Activated CD4-positive, alpha-beta T cell treated with anti-CD3 and anti-CD28 coated beads, Interleukin-2, Interleukin-6, amounts not matched to agents 100 ng/mL and 50 ng/mL, durations not matched to agents 16 hours and 8 hours (primary cell): ENCODE measurements at places on chromosomes 4 and X.

DNA sequence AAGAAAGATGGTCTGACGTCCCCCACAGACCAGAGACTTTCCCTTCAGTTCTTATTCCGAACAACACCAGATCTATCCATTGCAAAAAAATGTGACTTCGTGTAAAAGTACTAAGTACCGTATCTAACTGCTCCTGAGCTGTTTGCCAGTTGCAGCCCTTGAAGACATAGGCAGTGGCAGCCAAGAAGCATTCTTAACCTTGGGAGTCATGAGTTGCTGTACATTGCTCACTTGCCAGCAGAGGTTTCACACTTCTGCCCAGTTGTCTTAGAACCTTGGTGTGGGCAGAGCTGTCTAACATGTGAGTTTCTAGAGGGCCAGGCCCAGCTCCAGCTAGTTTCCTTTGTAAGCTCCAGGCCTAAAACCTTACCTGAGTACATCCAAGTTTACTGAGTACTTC, 10.5 kb upstream of the CHRDL1 start:
- DNase-seq: no peak

- DNase-seq: no peak
Measured at GRCh38 chr4:69995526-69996016, at the start of gene STATH. Gene STATH, plus strand, starts transcription at chr4:69995966. Its CDS starts 2,472 bp downstream, at chr4:69998438.

DNA sequence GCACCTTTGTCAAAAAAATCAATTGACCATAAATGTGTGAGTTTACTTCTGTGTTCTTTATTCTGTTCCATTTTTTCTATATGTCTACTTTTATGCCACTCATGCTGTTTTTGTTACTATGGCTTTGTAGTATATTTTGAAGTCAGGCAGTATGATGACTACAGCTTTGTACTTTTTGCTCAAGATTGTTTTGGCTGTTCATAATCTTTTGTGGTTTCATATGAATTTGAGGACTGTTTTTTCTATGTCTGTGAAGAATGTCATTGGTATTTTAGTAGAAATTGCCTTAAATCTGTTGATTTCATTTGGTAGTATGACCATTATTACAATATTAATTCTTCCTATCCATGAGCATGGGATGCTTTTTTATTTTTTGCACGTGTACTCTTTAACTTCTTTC, 346.8 kb downstream of the PPP3CA start:
- no peak for DNase-seq

- DNase-seq: peak; percentile 36
Measured at GRCh38 chr4:121072224-121073003, at the start of gene NDNF. Gene NDNF, minus strand, starts transcription at chr4:121072535. Its CDS starts 26,698 bp downstream, at chr4:121045837.

GRCh38 chr4:56612282-56612681, 68.8 kb downstream of the HOPX start:
- no peak for DNase-seq

GRCh38 chrX:3252744-3253143, 93.7 kb downstream of the MXRA5 start:
- DNase-seq: no peak

DNA sequence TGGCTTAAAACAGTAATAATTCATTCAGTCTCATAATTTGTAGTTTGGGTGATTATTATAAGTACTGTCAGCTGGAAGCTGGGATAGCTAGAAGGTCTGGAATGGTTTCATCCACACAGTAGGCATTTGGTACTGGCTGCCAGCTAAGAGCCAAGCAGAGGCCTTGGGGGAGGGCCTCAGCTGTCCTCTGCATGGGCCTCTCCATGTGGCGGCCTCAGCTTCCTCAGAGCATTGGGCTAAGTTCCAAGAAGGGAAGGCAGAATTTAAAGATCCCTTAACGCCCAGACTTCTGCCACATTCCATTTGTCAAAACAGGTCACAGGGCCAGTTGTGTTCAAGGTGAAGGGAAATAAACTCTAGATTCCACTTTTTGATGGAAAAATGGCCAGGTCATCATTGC, 93.3 kb downstream of the NEUROG2 start:
- no peak for DNase-seq

DNA sequence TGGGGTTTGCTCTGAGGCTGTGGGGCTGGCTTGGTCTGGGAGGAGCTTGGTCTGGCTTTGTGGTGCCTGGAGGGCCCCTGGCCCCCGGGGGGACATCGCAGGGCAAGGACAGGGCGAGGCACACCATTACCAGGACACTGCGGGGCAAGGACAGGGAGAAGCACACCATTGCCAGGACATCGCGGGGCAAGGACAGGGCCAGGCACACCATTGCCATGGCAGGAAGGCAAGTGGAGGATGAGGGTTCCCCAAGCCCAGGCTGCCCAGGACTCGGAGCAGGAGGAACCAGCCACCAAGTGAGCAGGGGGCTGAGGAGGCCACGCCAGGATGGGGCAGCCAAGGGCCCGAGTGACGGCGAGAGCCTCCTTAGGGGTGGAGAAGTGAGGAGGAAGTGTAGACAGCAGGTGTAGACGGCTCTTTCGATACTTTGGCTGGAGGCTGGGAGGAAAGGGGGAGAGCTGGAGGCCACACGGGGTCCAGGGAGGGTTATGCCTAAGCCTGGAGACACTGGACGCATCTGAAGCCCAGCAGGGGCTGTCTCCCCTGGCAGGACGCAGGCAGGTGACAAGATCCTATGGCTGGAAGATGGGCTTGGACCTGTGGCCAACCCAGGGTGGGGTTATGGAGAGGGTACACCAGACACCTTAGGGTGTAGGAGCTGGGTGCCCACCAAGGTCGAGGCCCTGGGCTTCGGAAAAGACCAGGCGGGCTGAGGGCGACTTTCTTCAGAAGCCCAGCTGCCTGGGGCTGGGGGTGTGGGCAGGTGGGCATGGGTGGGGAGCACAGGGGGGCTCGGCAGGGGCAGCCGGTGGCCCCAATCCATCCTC, 7.3 kb downstream of the NKX1-1 start:
- no peak for DNase-seq

GRCh38 chrX:28787206-28787605, 200.0 kb downstream of the IL1RAPL1 start:
- DNase-seq: no peak

DNA sequence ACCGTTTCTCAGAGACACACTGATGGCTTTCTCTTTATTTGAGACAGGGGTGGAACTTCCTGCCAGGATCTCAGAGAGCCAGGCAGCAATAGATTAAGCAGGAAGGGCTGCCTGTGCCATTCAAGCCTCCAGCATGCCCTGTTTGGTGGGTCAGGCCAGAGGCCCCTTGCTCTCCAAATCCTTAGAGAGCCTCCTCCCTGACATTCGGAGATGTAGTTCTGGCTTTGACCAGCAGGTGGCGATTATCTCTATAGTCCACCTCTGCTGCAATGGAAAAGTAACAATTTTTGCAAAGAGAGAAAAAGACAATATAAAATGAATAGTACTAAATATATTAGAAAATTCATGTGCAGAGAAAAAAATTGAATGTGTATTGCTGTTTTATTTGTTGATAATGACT, 93.9 kb downstream of the NXF2B start:
- peak; percentile 71 for DNase-seq

GRCh38 chr4:153954654-153955053, 165.8 kb upstream of the SFRP2 start:
- no peak for DNase-seq

- no peak for DNase-seq
Measured at GRCh38 chrX:117969328-117969727, 147.3 kb downstream of the KLHL13 start.

DNA sequence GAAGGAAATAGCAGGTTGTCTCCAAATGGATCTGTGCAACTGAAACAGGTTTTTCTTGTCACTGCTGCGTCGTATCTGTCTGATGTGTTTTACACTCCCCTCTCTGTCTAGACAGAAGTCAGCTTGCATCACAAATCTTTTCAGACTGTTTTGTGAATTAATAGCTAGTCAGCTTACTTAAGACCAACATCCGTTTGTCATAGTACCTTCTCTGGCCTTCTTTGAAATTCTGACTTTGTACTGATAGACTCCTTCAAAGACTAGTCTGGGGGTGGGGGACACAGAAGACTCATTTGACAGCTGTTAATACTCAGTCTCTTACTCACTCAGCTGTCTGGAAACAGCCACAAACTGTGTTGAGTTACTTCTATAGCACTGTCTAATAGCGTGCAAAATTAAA, 197.8 kb downstream of the PALLD start:
- DNase-seq: no peak

- DNase-seq: no peak
Measured at GRCh38 chr4:168609369-168609768, 112.5 kb downstream of the PALLD start.

DNA sequence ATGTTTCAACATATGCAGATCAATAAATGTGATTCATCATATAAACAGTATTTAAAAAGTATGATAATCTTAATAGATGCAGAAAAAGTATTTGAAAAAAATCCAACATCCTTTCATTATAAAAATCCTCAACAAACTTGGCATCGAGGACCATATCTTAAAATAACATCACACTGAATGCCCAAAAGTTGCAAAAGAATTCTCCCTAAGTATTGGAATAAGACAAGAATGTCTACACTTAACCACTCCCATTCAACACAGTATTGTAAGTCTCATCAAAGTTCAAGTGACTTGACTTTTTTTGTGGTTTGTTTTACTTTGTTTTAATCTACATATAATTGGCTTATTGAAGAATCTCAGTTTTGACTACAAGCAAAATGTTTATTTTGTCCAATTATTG, 779.0 kb upstream of the SLIT2 start:
- no peak for DNase-seq

GRCh38 chr4:47930971-47931804, 16.8 kb upstream of the NFXL1 start:
- no peak for DNase-seq

DNA sequence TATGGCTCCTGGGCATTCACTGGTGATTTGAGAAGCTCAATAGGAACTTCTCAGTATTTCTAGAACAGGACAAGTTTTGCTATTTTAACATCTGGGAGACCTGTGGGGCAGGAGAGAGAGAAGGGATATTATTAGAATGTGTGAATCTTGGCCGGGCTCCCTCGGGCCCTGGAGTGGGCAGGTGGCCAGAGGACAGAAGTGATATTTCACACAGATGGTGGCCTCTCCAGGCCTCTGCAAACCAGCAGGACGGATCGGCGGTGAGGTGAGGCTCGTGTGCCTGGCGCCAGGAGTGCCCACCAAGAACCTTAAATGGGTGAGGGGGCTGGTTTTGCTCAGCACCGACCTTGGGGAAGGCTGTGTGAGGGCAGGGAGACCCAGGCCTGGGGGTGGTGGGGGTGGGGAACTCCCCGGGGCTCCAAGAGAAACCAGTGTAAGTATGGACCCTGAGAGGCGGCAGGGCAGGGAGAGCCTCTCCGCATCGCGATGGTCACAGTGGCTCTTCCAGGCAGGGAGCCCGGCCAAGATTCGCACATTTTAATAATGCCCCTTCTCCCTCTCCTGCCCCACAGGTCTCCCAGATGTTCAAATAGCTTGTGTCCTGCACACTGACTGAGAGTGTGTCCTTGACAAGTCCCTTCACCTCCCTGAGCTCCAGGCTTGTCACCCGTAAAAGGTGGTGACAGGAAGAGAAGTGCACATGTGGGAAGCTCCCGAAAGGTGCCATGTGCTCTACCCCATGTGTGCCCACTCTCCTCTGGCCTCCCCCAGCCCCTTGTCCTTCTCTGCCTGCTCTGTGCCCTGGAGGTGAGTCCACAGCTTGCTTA, 64.9 kb downstream of the SORCS2 start:
- no peak for DNase-seq

- no peak for DNase-seq
Measured at GRCh38 chr4:94413085-94413840, 38.5 kb upstream of the PDLIM5 start.

- DNase-seq: no peak
Measured at GRCh38 chr4:168878623-168879022, 131.4 kb downstream of the CBR4 start.

DNA sequence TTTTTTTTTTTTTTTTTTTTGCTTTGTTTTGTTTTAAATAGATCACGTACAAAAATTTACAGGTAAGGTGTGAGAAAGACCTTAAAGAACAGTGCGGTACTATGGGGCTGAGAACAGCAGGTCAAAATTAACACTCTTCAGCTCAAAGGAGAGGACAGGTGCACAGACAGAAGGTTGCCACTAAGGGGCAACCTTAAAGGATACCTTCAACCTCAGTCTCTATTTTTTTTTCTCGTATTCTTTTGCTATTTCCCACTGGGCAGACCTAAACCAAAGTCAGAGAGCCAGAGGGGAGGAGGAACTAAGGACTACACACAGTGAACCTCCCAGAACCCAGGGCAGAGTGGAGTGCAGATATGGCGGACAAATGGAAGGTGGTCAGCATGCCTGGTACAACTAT, 1984.3 kb upstream of the IGFBP7 start:
- DNase-seq: no peak

- peak; percentile 85 for DNase-seq
Measured at GRCh38 chr4:164956766-164957643, 20.5 kb downstream of the TRIM61 start.

- no peak for DNase-seq
Measured at GRCh38 chr4:54525602-54526001, 132.2 kb upstream of the KIT start.

DNA sequence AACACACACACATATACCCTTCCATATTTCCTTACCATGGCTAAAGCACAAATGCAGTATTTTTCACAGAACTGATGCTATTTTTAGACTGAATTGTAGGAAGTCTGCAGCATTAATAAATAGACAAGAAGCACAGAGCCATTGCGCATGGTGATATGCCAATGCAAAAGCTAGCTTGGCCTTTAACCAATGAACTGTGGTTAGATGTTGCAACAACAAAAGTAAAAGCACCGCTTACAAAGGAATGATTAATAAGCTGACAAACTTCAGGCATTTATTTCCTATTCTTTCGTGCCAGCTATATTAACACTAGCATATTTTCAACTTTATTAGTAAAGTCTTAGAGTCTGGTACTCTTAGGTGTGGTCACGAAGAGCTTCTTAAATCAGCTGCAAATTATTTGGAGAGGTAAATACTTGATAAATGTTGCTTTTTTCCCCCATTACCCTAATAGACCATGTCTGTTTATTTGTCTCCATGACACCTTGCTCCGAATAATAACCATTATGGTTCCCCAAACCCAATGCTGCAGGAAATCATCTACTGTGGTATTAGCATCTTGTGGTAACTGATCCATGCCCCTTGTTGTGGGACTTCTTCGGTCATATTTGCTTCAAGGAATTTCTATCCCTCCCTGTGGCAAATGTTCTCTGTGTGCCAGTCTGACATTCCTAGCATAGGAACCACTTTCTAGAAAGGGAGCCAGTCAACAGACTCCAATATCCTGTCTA, 306.1 kb upstream of the TAPT1 start:
- DNase-seq: no peak

GRCh38 chr4:5924461-5925125, 31.7 kb upstream of the CRMP1 start:
- no peak for DNase-seq

- no peak for DNase-seq
Measured at GRCh38 chr4:16043642-16044498, 40.0 kb downstream of the PROM1 start.

GRCh38 chrX:1676866-1677265, 62.0 kb downstream of the ASMT start:
- DNase-seq: no peak

GRCh38 chr4:2686379-2687265, 69.5 kb downstream of the TNIP2 start:
- no peak for DNase-seq

- no peak for DNase-seq
Measured at GRCh38 chr4:171979461-171979860, 166.3 kb downstream of the GALNTL6 start.
